Activated naive CD8-positive, alpha-beta T cell treated with anti-CD3 and anti-CD28 coated beads, Interleukin-2, amount 50 U/mL, for 24 hours (primary cell): ENCODE measurements at places on chromosomes 16 and 17.

DNA sequence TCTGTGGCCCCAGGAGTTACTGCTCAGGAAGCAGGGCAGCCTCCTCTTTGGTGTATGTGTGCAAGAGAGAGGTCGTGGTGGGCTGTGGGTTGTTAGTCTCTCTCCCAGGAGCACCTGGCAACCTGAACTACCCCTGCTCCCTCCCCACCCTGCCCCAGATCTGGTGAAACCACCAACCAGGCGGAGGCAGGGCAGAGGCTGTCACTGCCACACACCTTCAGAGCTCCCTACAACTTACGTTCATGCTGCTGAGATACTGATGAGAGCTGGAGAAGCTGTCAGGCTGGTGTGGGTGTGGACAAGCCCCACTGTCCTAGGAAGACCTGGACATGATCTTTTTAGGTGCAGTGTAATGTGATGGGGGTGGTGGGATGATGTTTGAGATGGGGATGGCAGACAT, 24.3 kb downstream of the GOSR2 start:
- DNase-seq: no peak

- no peak for DNase-seq
Observed at GRCh38 chr17:73101031-73101430, 8.5 kb upstream of the SLC39A11 start.

GRCh38 chr17:73900516-73900915, 256.3 kb upstream of the SDK2 start:
- no peak for DNase-seq

DNA sequence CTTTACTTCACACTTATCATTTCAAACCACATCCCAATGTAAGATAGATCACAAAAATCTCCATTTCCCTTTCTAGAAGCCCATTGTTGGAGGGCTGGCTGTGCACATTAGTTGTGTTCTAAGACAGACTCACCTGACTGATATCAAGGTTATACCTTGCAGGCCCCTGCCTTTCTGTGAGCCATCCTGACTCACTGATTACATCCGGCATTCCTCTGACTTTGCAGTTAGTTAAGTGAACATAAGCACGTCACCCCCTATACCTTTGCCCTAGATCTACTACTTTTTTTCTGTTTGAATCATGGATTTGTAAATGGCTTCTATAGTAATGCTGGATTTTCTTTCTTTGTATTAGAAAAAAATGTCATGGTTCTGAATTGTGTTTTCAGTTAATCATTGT, 78.3 kb downstream of the TANGO6 start:
- no peak for DNase-seq

DNA sequence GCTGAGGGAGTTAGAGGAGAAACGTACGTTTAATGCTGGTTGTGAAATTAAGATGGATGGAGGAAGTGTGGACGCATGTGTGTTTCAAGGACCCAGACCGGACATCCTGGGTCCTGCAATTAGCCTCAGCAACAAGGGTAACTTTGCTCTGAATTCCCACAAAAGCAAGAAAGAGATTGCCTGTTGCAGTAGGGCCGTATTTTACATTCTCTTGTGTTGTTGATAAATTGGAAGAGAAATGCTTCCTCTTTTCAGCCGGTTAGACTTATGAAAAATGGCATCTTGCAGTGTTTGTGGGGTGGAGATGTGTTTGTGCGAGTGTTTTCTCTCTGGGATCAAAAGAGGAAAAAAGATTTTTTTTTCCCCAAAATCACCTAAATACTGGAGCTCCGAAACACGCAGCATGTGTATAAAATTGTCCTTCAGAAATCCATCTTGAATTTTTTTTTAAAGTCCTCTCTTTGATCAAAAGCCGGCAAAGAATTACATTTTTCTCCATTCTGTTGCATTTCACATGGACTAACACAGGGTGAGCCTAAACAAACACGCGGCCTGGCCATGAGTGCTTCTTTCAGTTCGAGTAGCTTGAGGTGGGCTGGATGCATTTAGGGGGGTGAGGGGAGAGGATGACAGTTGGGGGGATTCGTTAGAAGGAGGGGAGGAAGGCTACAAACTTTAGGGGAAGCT, 251.6 kb downstream of the C16orf95 start:
- DNase-seq: no peak

GRCh38 chr17:7204336-7204735, 15.3 kb downstream of the DLG4 start:
- no peak for DNase-seq

DNA sequence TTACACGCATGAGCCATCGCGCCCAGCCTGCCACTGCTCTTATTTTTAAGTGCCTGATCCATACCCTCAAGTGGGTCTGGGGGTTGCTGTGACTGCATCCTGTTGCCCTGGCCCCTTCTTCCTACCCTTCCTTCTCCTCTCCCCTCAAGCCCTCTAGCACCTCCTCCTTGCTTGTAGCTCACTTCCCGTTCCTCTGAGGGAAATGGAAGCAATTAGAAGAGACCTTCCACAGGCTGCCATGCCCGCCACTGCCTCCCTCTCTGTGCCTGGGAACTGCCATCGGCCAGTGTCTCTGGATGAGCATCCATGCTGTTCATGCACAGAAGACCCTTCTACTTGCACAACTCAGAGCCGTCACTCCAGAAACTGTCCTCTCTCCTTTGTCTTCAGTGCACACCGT, 10.6 kb upstream of the TFAP4 start:
- no peak for DNase-seq

- no peak for DNase-seq
Observed at GRCh38 chr17:61591930-61592329, 911 bp upstream of the NACA2 start.

GRCh38 chr16:79563921-79564320, 36.6 kb downstream of the MAF start:
- no peak for DNase-seq

GRCh38 chr16:64621616-64622015, 500.2 kb downstream of the CDH11 start:
- no peak for DNase-seq

DNA sequence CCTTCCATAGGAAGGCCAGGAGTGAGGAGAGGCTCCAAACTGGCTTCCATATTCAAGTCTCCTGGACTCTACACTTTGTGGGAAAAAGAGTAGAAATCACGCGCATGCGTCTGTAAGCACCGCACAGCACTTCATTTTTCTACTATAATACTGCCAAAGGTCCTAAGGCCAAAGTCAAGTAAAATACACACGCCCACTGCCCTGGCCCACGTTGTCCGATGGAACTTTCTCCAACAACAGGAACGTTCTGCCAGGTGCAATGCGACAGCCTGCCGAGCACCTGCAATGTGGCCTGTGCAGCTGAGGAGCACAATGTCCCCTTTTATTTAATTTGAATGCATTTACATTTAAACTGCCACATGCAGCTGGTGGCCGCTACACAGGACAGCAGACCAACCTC, 23.5 kb downstream of the DNASE1 start:
- DNase-seq: no peak

DNA sequence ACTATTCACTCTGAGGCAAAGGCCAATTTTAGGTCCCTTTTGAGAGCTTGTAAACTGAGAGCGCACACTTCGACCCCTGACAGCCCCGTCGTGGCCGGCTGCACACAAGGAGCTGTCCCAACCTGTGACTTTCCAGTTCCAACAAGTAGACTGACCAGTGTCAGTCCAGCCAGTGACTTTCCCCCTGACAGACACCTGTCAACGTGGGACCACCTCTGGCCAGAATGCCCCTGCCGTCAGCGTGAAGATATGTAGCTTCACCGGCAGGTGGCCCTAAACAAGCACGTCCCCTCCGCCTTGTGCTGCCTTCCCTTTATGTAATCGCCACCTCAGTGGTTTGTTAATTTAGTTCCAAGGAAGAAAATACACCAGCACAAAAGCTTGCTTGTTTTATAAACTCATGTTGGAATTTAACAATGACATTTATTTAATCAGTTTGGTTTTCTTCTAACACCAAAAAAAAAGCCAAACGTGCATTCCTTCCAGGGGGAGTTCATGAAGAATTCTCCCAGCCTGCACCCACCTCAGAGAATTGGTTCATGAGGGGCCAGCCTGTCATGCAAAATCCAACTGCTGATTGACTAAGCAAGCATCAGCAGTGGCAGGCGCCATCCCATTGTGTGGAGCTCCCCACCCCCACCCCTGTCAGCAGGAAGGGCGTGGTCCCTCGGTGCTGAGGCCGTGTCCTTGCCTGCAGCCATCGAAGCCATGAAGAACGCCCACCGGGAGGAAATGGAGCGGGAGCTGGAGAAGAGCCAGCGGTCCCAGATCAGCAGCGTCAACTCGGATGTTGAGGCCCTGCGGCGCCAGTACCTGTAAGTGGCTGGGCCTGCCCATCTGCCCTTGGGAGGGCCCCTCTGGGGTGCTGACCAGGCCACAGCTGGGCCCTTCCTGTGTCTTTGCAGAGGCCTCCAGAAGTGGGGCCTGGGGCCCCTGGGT, 33.9 kb downstream of the PLD6 start:
- no peak for DNase-seq

DNA sequence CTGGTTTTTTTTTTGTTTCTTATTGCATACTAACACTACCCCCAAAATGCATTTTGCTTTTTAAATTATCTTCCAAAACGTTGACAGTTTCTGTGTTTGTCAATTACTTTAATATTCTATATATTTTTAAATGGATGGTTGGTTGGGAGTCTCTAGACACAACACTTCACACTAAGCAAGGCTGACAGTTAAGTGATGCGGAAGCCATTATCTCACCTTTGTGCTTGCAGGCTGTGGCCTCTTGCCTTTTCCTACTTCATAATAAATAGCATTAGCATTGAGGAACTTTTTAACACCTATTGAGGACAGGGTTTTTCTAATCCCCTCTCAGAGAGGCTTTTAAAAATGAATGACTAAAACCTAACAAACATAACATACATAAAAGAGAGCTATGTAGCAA, 280.8 kb upstream of the TBX2 start:
- DNase-seq: no peak

DNA sequence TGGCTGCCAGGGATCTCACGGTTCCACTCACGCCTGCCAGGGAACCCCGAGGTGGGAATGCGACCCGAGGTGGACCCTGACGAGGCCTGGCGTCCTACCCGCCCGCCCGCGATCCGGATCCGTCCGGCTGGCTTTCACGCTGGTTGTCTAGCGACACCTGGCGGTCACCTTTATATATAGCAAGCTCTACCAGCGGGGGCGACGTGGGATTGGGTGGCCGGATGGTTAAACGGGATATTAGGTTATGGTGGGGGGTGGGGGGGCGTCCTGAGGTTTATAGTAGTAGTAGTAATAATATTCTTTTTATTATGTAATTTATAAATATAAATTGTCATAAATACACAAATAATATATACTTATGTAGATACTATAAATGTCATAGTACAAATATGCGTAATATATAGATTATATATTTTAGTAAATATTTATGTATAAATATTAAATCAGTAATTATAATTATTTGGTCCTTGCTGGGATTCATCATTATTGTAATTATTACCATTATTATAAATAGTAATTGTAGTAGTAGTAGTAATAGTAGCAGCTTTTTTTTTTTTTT, 136.9 kb downstream of the KCNJ12 start:
- DNase-seq: peak; percentile 79

DNA sequence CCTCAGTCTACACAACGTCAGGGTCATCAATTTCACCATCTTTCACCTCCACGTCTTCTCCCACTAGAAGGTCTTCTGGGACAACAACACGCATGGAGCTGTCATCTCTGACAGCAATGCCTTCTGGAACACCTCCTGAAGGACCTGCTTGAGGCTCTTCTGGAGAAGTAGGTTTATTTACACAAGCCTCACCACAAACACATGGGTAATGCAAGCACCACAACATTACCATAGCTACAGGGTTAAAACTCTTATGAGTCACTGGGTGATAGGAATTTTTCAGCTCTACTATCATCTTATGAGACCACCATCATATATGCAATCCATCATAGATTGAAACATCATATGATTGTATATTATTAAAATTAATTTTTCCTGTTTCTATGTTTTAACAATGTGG, 215.4 kb downstream of the CHD9NB start:
- no peak for DNase-seq

DNA sequence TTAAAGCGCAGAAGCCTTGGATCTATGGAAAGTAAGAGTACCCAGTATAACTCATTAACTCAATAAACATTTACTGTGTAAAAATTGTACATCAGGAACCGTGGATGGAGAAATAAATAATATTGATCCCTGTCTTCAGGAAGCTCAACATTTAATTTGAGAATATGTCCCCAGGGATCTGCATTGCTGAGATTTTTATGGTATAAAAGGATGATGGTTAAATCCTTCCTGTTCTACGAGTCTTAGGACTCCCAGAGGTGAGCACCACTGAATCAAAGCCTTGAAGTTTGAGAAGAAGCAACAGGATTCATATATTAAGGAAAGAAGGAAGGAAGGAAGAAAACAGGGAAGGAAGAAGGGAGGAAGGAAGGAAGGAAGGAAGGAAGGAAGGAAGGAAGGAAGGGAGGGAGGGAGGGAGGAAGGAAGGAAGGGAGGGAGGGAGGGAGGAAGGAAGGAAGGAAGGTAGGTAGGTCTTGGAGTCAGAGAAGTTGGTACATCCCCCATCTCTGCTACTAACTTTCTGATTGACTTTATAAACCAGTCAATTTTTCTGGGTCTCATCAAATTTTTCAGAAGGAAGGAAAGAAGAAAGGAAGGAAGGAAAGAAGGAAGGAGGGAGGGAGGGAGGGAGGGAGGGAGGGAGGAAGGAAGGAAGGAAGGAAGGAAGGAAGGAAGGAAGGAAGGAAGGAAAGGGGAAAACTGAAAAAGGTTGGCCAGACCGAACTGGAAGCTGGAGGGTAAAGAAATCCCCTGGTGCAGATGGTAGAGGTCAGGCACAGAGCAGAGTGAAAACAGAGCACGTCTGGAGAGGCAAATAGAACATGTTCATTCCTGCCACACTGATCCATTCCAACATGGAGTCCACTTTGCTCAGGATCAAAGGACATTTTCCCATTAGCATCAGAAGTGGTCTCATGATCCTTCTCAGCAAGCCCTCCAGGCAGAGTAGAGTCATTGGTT, 422.2 kb upstream of the CDH11 start:
- DNase-seq: no peak

DNA sequence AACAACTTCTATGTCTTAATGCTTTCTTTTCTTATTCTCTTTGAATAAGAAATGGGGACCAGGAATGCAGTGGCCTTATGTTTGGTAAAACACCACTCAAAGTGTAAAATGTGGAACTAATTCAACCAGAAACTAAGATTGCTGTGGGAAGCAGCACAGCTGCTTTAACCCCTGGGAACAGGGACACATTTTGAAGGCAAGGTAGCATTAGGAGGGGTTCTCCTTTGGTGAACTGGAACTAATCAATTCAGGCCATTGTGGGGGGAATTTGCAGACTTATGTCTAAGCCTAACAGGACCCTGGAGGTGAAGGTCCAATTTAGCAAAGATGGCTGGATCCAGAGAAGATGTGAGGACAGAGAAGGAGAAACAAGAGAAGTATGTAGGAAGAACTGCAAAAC, 256.1 kb downstream of the ZFHX3 start:
- DNase-seq: no peak

DNA sequence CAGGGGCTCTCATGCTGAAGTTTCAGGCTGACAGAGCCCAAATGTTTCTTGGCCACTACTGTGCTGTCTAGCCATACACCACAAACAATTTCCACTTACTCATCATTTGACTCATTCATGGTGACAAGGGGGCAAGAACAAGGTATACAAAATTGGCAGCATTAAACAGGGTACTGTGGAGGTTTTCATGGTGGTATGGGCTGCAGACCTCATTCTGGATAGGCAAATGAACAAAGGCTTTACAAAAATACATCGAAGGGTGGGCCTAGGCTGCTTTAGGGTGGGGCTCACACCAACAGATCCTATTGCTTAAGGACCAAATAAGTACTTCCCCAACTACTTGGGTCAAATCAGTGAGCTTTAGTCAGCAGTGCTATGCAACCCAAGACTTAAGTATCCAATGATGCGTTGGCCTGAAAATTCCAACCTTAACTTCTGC, 53.0 kb downstream of the N4BP1 start:
- peak; percentile 41 for DNase-seq
